ENCODE measurements at places on chromosomes 7 and 10. TPM values are rescaled to one million over a fixed set of nuclear protein-coding genes. Genes with fewer than 3 reads are reported as not detected.

DNA sequence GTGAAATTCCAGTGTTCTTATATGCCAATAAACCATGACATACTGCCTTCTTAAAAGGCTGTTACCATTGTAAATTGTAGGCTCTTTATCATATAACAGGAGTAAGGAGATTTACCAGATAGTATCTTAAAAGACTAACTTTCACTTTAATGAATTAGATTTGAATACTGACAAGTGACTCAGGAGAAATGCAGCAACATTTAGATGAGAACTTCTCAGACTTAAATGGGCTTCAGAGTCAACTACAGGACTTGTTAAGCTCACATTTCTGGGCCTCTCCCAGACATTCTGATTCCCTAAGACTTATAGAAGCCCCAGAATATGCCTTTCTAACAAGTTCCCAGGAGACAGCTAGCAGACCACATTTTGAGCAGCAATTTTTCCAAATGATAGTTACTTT, 466.3 kb downstream of the ARL4A start:
- DNase-seq = no peak

DNA sequence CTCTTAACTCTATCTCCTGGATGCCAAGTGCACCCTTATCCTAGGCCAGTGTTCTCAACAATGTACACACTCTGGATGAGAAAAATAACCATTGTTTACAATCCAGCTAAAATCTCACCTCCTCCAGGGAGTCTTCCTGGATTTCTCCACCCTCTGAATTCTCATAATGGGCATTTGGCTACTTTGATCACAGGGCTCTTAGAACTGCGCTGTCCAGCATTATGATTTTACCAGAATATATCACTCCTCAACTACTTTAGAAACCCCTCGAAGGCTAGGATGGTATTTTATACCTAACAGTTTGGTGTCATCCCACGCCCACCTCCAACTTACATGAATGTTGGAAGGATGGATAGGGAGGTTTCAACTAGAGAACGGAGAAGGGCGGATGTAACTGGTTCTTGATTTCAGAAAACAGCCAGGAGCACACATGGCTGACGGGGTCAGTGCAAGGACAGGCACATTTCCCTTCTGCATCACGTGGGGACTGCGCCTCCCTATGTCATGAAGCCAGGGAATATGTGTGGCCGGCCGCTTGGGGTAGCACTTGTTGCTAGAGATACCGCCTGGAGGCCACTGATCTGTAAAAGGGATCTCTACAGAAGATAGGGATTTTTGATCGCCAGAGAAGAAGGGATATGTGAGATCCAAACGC, 1.2 kb upstream of the ATP6V0E2 start:
- DNase-seq = peak; percentile 65

DNA sequence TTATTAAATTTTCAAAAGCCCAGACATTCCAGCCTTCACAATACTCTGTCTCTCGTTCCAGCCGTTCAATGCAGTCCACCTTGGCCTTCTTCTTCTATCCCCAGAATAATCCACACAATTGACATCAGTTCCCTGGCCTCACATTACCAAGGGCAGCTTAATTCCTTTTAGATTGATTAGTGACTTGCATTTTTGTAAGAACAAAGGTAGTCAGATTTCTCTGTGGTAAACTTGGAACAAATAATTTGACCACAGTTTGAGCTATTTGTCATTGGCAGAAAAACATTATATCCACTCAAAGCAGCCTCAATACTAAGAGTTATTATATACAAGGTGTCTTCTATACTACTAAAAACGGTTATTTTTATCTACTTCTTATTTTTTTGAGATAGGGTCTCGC, 5.1 kb upstream of the CYTH3 start:
- no peak for DNase-seq

GRCh38 chr7:2154121-2154520, 78.6 kb downstream of the MAD1L1 start:
- no peak for DNase-seq

DNA sequence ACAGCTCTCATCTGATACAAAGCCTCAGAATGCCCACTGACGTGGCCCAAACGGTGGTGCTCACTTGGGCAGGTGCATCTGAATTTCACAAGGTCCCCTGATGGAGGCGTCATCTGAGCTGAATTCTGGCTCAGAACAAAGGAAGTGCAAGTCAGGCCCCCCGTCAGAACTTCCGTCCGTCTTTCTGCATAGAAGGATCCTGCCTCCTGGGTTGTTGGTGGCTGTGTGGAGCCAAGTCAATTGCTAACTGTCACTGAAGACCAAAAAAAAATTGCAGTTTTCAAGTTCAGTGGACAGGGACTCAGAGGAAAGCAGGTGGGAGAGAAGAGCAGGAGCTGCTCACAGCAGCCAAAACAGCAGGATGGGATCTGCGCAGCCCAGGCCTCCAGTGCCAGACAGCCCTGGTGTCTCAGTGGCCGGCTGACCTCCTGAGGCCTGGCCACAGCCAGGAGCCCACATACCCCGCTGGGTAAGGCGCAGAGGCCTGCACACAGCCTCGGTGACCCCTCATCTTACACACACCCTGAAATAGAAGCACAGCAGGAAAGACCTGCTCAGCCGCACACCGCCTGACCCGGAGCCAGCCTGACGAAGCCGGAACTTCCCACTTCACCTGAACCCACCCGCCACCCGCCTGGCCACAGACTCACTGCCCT, 49.4 kb downstream of the PYROXD2 start:
- no peak for DNase-seq

- DNase-seq = no peak
Observed at GRCh38 chr10:74391786-74392185, 240.8 kb downstream of the ADK start.

DNA sequence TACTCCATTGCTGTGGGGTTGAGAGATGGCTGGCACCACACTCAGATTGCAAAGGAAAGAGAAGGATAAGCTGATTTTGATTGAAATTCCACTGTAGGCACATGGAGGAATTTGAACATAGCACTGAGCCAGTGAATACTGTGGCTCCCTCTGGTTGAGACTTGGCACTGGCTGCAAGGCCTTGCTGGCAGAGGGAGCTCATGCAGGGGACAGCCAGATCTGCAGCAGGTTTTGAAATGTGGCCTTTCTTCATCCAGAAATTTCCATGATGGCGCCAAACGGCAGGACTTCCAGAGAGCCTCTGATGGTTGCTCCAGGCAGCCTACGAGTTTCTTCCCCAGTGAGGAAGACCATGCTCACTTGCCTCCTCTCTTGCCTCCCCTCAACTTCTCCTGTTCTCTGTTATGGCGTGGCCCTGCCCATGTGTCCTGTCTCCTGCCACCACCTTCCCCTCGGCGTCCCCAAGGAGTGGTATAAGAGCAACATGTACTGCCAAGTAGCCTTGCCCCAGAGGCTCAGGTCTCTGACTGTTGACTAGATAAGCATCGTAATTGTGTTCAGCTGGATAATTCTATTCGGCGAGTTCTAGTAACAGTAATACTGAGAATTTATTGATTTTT, 265.6 kb downstream of the CCDC3 start:
- no peak for DNase-seq

DNA sequence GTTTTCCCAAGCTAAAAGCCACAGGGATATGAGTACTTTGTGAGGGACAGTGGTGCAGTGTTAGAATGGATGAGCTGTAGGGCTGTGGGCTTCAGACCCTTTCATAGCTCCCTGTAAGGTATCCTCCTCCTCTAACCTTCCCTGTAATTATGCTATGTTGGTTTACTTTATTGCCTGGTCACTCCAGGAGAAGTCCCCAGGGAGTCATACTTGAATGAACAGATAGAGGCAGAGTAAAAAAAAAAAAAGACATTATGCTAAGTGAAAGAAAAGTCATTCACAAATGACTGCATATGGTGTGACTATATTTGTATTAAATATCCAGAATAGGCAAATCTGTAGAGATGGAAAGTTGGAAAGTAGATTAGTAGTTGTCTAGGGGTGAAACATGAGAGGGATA, 434.4 kb downstream of the AUTS2 start:
- DNase-seq = no peak

DNA sequence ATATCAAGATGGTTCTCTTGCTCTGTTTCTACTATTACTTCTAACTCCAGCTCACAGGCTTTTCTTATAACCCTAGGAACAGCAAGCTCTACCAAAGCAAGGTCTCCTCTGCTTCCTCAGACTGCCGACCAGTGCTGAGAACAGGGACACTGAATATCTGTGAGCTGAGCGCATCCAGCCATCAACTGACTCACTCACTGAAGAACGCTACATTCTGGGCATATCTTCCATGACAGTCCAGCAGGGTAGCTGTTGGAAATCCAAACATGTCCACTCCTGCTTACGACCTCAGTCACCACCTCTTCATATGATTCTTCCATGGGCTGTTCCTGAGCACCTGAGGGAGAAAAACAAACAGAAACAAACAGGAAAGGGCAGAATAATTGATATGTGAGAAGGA, 2.8 kb downstream of the ZNF32 start:
- no peak for DNase-seq

DNA sequence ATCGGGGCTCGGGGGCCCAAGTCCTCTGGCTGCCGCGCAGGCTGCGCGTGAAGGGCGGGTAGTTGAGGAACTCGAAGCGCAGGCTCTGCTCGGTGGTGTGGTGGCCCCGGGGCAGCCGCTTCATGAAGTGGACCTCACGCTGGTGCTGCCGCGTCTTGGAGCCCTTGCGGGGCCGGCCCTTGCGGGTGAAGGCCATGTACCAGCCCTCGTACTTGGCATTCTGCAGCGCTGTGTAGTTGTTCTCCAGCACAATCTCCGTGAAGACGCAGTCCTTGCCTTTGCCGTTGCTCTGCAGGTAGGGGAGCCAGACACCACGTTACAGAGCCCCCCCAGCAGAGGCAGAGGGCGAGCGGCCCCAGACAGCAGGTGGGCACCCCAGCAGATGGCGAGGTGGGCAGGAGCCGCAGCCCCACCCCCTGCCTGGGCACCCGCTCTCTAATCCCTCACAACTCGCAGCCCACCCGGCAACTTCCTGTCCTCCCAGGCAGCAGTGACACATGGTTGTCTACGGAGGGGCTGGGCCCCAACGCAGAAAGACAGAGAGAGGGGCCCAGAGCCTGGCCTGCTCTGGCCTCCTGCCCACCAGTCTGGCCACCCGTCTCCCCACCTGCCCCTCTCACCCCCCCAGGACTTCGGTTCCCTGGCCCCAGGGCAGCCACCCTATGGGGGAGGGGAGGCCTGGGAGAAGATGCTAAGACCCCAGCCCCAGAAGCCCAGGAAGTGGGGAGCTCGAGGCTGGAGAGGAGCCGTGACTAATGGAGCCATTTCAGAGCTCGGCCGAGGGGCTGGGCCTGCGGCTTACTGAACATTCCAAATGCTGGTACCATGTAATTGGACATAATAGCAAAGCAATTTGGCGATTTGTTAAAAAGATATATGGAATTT, 5.3 kb downstream of the FGF8 start:
- DNase-seq = no peak

- DNase-seq = no peak
Observed at GRCh38 chr7:155161690-155162089, 91.6 kb downstream of the HTR5A start.

- no peak for DNase-seq
Observed at GRCh38 chr10:91610444-91610843, 22.4 kb downstream of the PPP1R3C start.

DNA sequence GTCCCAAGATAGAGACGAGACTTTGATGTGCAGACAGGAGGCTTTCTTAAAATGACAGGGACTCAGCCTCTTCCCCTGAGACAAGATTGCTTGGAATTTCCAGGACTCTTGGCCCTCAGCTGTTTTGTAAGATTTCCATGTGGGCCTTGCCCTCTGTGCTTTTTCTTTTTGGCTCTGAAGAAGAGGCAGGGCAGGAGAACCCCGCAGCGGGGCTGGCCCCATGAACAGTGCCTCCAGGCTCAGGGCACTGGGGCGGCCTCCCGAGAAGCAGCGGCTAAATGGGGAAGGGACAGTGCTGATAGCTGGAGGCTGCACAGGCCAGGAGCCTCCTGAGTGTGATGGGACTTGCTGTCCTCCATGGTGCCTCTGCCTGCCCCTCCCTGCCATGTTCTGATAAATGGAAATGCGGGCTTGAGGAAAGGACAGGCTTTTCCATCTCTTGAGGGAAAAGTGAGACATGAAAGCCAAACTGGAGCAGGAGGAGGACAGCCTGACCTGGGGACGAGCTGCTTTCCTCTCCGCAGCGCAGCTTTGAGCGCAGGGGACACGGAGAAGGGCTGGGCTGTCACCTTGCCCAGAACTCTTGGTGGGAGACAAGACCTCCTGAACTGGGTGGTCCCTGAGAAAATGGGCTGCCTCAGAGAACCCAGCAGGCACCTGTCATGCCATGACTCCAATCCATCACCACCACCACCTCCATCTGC, 12.1 kb downstream of the SAP25 start:
- DNase-seq = no peak

DNA sequence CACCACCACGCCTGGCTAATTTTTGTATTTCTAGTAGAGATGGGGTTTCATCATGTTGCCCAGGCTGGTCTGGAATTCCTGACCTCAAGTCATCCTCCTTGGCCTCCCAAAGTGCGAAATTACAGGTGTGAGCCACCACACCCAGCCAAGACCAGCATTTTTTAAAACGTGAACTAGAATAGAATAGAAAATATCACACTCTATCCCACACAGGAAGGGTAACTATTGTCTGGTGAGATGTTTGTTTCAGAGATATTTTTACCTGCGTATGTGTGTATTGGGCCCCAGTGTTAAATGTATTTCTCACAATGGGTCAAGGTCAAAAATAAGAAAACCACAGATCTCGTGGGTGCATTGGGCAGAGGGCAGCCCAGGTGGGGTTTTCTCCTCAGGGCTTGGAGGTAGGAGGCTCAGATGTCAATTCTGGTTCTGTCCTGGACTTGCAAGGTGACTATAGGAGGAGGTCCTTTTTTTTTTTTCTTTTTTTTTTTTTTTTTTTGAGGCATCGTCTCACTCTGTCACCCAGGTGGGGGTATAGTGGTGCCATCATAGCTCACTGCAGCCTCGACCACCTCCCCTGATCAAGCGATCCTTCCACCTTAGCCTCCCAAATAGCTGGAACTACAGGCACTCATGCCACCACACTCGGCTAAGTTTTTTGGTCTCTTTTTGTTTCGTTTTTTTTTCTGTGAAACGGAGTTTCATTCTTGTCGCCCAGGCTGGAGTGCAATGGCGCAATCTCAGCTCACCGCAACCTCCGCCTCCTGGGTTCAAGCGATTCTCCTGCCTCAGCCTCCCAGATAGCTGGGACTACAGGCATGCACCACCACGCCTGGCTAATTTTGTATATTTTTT, 19.0 kb downstream of the SH2B2 start:
- DNase-seq = no peak

GRCh38 chr10:28403090-28403489, 100.2 kb upstream of the MPP7 start:
- DNase-seq = no peak

GRCh38 chr10:43355749-43356371, 15.6 kb upstream of the FXYD4 start:
- no peak for DNase-seq

Gene UFSP1
- 2.0 TPM for polyA plus RNA-seq

Gene AS3MT
- 23.7 TPM for polyA plus RNA-seq

Gene SH2D4B
- polyA plus RNA-seq = 0.13 TPM

Gene RSPH10B2
- polyA plus RNA-seq = 4.5 TPM

Gene NKX1-2
- polyA plus RNA-seq = not detected

Gene ATOH7
- 0.13 TPM for polyA plus RNA-seq

Gene ORC5
- 21.0 TPM for polyA plus RNA-seq

Gene TMEM236
- 0.37 TPM for polyA plus RNA-seq

Gene ORAI2
- 21.5 TPM for polyA plus RNA-seq
